ENCODE measurements at places on chromosomes 6 and 20.

DNA sequence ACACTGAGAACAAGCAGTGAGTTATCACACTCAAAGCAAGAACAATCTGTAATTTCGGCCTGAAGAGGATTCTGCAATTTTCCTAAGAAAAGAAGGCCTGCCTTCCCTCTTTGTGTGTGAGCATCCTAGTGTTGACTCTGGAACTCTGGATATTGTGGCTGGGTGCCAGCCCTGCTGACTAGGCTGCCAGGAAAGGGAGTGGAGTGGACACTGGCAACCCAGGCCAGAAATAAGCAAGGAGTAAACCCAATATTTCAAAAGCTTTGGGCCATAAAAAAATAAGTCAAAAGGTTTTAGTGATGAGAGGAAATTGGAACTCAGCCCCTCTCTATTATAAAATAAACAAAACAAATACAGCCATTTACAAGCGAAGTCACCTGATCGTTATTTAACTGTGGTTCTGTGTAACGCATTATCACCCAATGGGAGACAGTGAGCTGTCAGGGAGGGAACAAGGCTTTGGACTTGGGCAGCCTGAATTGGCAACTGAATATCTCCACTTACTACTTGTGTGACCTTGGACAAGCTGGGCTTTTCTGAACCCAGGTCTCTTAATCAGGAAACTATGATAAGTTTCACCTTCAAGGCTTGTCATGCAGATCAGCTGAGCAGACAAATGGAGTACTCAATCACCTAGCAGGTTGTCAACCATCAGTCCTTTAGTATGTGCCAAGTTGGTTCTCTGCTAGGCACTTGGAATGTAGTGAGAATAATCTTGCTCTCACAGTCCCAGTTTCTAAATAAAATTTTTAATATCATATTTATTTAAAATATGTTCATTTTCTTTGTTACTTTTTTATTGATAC is 196.2 kb downstream of the PAX1 start:
- DNase-seq: no peak

- no peak for DNase-seq
These were observed 208.2 kb downstream of the COL12A1 start for GRCh38 chr6:74997646-74998045.

DNA sequence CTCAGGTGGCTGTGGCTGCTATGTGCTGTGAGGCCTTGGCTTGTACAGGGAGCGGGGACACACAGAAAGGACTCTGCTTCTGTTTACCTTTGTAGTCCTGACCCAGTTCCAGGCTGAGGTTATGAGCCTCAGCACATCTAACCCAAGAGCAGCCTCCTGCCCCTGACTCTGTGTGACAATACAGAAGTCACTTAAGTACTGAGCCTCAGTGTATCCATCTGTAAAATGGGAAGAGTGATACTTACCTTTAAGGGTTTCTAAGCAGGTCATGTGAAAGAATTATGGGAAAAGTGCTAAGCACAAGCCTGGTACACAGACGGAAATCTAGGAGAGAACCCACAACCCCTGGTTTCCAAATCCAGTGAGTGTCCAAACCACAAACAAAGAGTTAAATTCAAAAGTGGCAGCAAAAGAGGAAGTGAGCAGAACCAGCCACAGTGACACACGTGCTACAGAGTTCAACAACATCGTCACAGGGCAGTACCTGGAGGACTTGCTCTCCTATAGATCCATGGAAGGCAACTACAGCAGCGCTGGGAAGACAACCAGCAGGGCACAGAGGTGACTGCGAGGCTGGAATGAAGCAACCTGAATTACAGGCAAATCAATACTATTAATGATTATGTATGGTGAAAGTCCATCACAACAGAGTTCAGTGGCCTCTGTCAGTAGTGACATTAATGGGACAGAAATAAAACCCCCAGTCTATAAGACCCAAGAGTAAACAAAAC is 12.5 kb downstream of the TRIM26 start:
- DNase-seq: no peak

GRCh38 chr6:114436691-114437090 is 93.9 kb upstream of the HS3ST5 start:
- DNase-seq: no peak

- no peak for DNase-seq
These were observed 62.0 kb downstream of the FAXC start for GRCh38 chr6:99287523-99287922.

- no peak for DNase-seq
These were observed 1.6 kb downstream of the PGBD1 start for GRCh38 chr6:28282926-28283325.

- DNase-seq: no peak
These were observed 3.0 kb downstream of the THBD start for GRCh38 chr20:23046431-23046830.

DNA sequence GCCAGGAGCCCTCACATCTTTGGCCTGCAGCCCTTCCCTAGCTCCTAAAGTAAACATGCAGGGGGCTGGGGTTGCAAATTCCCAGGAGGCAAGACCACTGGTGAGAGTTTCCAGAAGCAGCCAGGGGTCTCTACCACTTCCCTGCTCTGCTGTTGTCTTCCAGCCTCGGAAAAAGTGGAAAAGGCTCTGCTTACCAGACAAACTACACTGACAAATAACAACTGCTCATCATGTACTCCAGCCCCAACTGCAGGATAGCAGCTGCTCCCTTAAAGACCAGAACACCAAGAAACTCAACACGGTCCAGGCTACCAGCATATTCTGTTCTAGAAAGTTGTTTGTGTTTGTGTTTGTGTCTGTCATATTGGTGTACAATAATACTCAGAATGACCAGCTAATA is 187.5 kb upstream of the MARCKS start:
- DNase-seq: no peak

GRCh38 chr6:86856937-86857563 is 80.3 kb upstream of the HTR1E start:
- peak; percentile 41 for DNase-seq

DNA sequence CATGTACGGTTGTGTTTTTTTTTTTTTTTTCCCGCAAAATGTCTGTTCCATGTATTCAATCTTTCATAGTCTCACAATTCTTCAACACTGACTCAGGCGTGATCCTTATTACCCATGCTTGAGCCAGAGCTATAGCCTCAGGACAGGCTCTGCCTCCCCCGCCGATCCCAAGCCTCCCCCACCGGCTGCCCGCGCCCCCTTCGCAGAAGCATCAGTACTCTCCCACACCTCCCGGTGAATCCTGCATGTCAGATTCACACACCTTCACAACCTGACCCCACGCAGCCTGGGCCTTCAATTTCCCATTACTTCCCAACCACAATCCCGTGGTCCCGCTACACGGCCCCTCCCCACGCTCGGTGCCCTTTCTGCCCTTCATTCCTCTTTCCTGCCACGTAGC is 401.5 kb upstream of the JARID2 start:
- DNase-seq: no peak

DNA sequence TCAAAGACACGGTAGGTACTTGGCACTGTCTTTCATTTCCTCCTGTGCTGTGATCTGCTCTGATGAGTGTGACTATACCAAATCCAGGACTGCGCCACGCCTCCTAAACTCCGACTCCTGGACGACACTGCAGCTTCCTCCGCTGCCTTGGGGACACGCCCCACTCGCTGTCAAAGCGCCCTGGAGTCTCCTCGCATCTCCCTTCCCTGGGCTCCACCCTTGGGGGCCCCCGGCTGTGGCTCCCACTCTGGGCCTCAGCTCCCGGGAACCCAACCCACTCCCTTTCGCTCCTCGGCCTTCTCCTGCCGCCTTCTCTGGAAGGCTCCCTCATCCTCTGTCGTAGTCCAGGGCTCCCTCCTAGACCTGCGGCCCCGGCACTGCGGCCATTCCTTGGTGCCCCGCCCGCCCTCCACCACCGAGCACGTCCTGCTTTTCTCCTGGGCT is 61.2 kb downstream of the RSPH3 start:
- DNase-seq: no peak

GRCh38 chr6:21500314-21501020 is 93.1 kb upstream of the SOX4 start:
- DNase-seq: no peak

Data from NCI-H1694 treated with DMSO at 0.1 percent for 48 hours (cell line).